WTC11 (cell line): ENCODE measurements at places on chromosomes 12 and 14. TPM values are rescaled to one million over a fixed set of nuclear protein-coding genes. Genes with fewer than 3 reads are reported as not detected.

The NFE2 gene
- total RNA-seq: 2.4 to 3.0 TPM (median 3.0 TPM) in 3 replicates

The EMP1 gene
- 0.66 to 1.4 TPM (median 1.4 TPM) in 3 replicates for total RNA-seq

The INHBC gene
- total RNA-seq: 0.09 to 0.20 TPM (median 0.16 TPM) in 3 replicates

The PIWIL1 gene
- not detected in 3 replicates for total RNA-seq

The SERPINA10 gene
- 0.04 TPM in 1 of 3 replicates, not detected in the others for total RNA-seq
